ENCODE measurements at places on chromosomes 3 and 15. TPM values are rescaled to one million over a fixed set of nuclear protein-coding genes. Genes with fewer than 3 reads are reported as not detected.

Gene SOX2
- 584 TPM for total RNA-seq

Gene ZSCAN2
- total RNA-seq, result 14.2 TPM

Gene CD276
- total RNA-seq, result 62.2 TPM

Gene CCK
- 1.1 TPM for total RNA-seq

Gene SLC12A8
- total RNA-seq, result 4.6 TPM

Gene ESYT3
- total RNA-seq, result 0.59 TPM

Gene TMEM158
- total RNA-seq, result 5.5 TPM

Gene RASGRP1
- total RNA-seq, result 2.5 TPM

Gene PLSCR2
- not detected for total RNA-seq

Gene NR2E3
- 0.28 TPM for total RNA-seq

Gene TM6SF1
- not detected for total RNA-seq

Gene GOLGA6A
- 0.59 TPM for total RNA-seq

Gene SLC24A5
- total RNA-seq, result not detected

- DNase-seq, result no peak
Observed at GRCh38 chr3:78993375-78993774, 774.4 kb downstream of the ROBO1 start.

DNA sequence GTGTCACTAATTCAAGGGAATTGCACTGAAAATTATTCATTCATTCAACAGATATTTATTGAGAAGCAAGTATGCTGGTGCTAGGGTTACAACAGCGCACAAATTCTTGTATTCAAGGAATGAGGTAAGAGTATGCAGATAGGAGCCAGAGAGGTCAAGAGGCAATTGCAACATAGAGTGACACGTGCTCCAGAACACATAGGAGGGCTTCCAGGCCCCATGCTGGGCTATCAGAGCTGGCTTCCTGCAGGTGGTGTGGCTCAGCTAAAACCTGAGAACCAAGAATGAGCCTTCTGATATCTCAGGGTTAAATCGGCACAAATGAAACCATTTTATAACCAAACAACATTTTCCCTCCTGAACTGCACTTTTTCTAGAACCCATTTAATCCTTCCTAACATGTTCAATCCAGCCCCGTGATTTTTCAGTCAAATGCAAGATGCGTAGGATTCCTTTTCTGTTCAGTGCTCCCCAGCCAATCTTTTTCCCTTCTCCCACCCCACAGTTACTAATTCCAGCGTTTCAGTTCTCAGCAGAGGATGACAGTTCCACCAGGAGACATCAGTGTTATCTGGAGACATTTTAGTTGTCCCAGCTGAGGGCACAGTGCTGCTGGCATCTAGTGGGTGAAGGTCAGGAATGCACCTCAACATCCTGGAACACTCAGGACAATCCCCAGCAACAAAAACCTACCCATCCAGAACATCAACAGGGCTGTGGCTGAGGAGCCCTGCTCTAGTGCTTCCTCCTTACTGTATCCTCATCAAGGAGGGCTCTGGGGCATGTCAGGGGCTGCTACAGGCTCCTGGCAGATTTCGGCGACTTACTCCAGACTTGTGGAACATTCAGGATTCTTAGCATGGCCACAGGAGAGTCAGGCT, 13.1 kb downstream of the CCR5AS start:
- DNase-seq, result no peak

DNA sequence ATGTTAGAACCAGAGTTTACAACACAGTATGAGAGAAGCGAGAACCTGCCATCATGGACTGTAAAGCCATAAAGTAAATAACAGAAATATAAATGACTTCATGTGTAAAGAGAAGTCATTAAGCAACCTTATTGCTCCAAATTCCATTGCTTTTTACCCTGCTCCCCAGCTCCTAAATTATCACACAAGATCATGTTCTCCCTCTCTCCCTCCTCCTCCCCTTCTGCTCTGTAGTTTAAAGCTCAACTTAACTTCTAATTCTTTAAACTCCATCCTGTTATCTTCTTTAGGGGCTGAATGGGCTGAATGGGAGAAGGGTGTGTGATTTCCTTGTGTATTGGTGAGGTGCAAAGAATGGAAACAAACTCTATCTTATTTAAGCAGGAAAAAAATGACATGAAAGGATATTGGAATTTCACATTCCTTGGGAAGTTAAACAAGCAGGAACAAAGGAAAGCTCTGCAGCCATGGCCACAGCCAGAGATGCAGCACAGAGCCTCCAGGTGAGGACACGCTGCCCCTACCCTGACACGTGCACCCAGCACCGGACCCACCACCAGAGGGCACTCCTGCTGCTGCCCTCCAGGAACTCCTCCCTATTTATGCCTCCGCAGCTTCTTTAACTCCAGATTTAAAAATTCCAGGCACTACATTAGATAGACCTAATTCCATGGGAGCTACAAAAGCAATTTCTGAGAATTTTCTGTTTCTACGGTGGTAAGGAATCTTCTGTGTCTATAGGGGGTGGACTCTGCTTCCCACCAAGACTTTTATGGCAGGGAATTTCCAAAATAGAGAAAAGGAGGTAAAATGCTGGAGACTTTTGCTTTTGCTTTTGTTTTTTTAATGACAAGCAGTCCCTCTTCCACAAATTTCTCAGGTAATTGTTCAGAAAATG, 76.9 kb upstream of the ABI3BP start:
- peak; percentile 71 for DNase-seq

GRCh38 chr3:61415201-61415600, 146.2 kb upstream of the PTPRG start:
- DNase-seq, result no peak

GRCh38 chr3:150830094-150830681, 67.2 kb upstream of the SIAH2 start:
- peak; percentile 34 for DNase-seq

DNA sequence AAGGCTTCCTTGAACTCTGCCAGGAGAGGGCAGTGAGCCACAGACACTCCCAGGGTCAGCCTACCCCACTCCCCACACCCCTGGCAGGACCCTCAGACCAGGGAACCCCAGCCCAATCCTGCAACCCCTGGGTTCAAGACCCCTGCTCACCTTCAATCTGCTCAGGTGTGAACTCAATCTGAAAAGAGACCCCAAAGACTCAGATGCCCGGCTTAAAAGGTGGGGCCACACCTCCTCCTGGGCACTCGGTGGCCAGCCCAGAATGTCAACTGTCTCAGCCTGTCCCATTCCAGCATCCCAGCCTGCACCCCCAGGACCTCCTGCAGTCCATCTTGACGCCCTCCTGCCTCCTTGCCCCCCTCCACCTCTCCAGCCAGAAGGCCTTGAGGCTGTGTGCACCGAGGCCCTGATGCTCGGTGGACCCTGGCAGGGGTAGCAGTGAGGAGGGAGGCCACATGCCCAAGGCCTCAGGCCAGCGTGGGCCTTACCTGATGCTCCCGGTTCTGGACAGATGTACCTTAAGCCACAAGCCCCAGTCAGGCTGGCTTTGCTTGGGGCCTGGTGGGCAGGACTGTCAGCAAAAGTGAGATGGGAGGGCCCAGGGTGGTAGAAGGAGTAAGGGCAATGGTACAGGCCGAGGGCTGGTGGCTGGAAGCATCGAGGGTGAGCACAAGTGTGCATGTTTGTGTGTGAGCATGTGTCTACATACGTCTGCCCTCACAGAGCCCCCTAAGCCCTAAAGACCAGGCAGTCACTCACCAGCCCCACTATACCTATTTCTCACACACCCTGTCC, 2.2 kb downstream of the MYL3 start:
- no peak for DNase-seq

- DNase-seq, result peak; percentile 47
Observed at GRCh38 chr3:2517500-2518172, 419.0 kb downstream of the CNTN4 start.

DNA sequence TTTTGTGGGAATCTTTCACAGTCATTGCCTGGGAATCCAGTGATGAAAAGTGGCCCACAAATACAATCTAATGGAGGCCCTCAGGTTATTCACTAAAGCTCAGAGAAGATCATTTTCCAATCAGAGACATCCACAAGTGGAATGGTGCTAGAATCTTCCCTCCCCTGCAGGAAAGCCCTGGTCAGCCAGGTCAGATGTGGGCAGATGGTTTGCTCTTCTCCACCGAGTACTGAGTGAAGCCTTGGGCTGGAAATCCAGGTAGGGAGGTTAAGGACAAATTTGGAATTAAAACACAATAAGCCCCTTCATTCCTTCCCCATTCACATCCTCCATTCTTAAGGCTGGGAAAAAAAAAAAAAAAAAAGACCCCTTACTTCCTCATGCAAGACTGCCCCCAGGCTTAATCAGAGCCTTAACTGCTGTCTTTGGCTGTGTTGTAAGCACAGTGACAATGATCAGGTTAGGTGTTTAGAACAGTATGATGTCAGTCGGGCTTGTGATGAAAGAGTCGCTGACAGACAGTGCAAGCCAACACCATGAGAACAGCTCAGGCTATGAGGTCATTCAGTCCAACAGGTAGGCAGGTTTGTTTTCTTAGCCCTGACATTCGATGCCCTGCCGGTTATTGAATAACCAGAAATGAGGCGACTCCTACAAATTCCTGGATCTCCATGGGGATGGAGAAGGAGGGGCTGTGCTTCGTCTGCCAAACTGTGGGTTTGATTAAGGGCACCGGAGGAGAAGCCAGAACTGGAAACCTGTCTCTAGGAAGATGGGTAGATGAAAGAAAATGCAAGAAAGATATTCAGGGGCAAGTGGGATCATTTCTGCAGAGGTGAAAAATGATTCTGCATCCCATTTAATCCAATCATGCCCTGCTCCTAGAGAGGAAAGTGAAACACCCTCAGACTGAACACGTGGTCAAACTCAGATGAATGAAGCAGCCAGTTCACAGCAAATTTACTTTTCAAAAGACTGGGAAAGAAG, 23.5 kb upstream of the HES1 start:
- DNase-seq, result no peak

GRCh38 chr3:194772241-194773000, 86.7 kb downstream of the FAM43A start:
- no peak for DNase-seq

GRCh38 chr3:36846406-36846805, 82.1 kb upstream of the DCLK3 start:
- DNase-seq, result no peak

- DNase-seq, result no peak
Observed at GRCh38 chr3:37397396-37397795, 223.0 kb upstream of the LRRFIP2 start.

GRCh38 chr3:171290680-171291079, 169.5 kb downstream of the TNIK start:
- no peak for DNase-seq

- DNase-seq, result no peak
Observed at GRCh38 chr3:11384074-11384473, 111.9 kb downstream of the ATG7 start.

GRCh38 chr3:33438284-33438668, 1.9 kb downstream of the UBP1 start:
- DNase-seq, result peak; percentile 18

DNA sequence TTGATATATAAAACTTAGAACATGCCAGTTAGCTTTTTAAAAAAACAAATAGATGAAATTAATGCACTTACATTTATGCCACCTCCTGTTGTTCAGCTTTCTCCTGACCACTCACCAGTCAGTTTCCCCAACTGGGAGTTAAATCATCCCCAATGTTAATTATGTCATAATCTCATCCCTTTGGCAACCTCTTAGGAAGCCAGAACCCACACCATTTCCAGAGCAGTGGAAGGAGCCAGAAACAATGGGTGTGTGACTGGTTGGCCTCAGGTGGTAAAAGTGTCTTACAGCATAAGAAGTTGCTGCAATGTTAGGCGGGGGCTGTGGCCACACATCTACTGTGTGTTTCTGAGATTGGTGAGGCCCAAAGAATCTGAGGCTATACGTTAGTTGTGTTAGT, 46.5 kb upstream of the MITF start:
- no peak for DNase-seq

DNA sequence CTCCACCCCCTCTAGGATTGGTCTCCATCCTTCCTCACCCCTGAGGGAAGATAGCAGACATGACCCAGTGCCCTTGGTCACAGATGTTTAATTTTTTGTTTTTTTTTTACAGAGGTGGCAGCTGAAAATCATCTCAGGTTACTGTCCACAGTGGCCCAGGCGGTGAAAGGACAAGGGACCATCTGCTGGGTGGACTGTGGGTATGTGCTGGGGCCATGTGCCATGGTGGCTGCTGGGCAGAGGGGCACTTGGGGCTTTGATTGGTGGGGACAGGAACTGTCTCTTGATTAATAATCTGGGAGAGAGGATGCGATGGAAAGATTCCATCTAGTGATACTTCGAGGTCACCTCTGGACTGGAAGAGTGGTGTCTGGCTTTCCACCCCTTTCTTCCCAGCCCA, 25.4 kb downstream of the PDIA5 start:
- DNase-seq, result no peak

GRCh38 chr3:32105291-32106131, 909 bp upstream of the GPD1L start:
- DNase-seq, result no peak

GRCh38 chr15:91801836-91802534, 51.5 kb upstream of the SLCO3A1 start:
- DNase-seq, result no peak

DNA sequence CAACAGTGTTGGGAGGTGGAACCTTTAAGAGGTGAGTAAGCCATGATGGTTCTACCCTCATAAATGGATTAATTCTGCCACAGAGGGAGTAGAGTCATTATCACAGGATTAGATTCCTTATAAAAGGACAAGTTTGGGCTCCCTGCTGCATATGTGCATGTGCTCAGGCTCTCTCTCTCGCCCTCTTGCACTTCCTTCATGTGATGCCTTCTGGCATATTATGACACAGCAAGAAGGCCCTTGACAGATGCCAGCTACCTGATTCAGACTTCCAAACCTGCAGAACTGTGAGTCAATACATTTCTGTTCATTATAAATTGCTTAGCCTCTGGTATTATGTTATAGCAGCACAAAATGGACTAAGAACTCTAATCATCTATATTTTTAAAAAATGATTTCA, 205.3 kb downstream of the CTNNB1 start:
- DNase-seq, result no peak

DNA sequence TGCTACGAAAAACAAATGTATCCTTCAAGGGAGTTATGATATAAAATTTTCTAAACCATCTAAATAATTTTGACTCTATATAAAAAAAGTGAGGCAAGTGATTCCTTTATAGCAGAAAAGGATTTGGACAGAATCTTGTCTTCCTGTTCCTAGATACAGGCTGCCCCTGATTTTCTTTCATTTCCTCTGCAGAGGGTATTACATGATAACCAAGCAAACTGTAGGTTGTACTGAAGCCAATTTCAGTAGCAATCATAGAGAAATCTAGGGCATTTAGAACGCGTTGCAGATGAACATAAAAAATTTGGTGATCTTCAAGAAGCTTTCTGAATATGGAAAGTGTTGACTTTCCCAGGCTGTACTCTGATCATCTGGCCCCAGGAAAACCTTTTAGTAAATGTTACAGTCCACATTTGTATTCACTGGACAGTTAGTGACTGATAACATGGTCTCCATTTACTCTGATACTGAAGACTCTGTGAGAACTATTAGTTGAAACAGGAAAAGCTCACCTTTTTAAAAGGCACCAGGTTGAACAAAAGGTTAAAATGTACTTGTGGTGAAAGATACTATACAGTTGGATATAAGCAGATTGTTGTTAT, 9.1 kb upstream of the UTS2B start:
- DNase-seq, result no peak

DNA sequence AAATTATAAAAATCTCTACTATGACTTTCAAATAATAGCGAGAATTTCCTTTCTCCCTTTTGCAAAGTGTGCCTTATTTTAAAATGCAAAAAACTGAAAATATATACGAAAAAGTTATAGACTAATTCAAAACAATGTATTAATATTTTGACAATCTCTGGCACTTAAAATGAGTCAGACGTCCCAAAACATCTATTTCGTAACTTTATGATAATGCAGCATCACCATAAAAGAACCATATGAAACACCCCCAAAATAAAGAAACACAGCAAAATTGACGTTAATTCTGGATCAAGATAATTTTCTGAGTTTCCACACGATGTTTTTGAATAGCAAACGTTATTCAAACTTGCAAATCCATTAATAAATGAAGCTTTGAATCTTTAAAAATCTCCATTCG, 1.0 kb downstream of the COPS2 start:
- DNase-seq, result no peak

All from neural progenitor cell (in vitro differentiated cells).